Muscle of back (tissue), 13 donors: ENCODE measurements at places on chromosomes 11 and 22. TPM values are rescaled to one million over a fixed set of nuclear protein-coding genes. Genes with fewer than 3 reads are reported as not detected.

DNA sequence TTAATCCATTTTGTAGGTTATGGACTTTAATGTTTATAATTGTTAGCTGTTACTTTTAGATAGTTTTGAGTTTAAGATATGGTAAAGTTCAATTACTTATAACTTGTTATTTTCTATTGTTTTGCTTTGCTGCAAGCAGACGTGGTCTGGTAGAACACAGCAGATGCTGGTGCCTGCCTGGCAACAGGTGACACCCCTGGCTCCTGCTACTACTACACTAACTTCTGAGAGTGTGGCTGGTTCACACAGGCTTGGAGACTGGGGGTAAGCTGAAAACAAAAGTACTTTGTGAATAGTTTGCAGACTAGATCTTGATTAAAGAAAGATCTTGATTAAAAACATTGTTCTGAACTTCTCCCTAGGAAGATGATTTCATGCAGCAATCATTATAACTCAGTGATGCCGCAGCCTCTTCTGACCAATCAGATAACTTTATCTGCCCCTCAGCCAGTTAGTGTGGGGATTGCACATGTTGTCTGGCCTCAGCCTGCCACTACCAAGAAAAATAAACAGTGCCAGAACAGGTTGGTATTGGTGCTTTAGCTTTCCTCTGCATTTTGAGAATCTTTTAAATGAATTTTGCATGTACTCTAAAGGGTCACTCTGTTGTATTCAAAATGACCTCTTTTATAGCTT lies 90.4 kb downstream of the HIPK3 start:
- DNase-seq, result no peak

- no peak for DNase-seq
These were observed 561.6 kb downstream of the BUD13 start for GRCh38 chr11:116211147-116211546.

DNA sequence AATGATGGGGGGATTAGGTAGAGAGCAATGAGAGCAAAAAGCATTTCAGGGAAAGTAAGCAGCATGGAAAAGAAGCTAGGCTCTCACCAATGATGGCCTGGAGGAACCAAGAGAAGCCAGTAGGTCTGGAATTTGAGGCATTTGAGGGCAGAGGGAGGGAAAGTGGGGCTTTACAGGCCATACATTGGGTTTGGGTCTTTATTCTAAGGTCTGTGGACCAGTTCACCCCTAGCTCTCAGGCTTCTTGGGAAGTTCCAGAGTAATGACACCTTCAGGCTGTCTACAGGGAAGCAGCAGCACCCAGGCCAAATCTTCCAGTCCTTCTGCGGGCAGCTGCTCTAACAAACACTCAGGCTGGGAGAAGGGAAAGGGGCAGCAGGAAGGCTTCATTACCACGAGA lies 29.4 kb downstream of the ARFGAP2 start:
- no peak for DNase-seq

DNA sequence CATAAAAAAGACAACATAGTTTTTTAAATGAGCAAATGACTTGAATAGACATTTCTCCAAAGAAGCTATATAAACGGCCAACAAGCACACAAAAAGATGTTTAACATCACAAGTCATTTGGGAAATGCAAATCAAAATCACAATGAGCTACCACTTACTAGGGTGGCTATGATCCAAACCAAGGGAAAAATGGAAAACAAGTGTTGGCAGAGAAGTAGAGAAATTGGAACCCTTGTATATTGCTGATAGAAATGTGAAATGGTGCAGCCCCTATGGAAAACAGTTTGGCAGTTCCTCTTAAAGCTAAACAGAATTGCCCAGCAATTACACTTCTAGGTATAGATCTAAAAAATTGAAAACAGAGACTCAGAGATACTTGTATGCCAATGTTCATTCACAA lies 29.0 kb downstream of the PAMR1 start:
- DNase-seq, result no peak

DNA sequence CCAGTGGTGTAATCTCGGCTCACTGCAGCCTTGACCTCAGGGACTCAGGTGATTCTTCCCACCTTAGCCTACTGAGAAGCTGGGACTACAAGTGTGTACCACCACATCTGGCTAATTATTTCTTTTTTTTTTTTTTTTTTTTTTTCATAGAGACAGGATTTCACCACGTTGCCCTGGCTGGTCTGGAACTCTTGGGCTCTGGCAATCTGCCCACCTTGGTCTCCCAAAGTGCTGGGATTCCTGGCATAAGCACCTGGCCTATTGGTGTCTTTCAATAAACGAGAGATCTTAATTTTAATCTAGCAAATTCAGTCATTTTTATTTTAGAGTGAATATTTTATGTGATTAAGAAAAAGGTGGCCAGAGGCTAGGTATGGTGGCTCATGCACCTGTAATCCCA lies 40.1 kb downstream of the DGCR2 start:
- DNase-seq, result no peak

OR5P2 gene
- not detected for polyA plus RNA-seq
